NCI-H524 (cell line): ENCODE measurements at places on chromosomes 5 and 9.

GRCh38 chr9:101478444-101478843 lies 42.9 kb upstream of the ALDOB start:
- peak; percentile 88 for DNase-seq

DNA sequence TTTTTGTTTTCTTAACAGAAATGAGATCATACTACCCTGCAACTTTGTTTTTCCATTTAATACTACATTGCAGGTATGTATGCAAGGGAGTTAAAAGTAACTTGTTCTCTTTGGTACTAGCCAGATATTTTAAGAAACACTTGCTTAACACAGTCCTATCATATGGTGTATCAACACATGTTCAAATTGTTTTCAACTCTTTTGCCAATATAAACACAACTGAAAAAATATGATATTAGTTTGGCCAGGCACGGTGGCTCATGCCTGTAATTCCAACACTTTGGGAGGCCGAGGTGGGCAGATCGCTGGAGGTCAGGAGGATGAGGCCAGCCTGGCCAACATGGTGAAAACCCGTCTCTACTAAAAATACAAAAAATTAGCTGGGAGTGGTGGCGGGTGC lies 41.6 kb downstream of the RNF38 start:
- no peak for DNase-seq

DNA sequence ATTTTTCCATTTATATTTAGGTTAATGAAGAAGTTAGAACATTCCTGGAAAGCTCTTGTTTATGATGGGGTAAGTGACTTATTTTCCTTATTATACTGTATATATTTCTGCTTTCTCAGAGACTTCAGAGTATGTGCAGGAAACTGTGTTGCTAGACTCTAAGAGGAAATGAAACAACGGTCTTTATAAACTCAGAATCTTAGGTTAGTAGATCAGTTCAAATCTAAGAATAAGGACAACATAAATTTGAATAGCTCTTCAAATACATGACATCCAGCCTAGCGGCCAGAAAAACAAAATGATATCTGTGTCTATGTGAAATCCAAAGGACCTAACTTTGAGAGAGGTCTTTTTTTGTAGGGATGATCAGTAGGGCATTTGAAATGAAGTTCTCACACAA lies 94.3 kb downstream of the PRKACG start:
- DNase-seq, result no peak

DNA sequence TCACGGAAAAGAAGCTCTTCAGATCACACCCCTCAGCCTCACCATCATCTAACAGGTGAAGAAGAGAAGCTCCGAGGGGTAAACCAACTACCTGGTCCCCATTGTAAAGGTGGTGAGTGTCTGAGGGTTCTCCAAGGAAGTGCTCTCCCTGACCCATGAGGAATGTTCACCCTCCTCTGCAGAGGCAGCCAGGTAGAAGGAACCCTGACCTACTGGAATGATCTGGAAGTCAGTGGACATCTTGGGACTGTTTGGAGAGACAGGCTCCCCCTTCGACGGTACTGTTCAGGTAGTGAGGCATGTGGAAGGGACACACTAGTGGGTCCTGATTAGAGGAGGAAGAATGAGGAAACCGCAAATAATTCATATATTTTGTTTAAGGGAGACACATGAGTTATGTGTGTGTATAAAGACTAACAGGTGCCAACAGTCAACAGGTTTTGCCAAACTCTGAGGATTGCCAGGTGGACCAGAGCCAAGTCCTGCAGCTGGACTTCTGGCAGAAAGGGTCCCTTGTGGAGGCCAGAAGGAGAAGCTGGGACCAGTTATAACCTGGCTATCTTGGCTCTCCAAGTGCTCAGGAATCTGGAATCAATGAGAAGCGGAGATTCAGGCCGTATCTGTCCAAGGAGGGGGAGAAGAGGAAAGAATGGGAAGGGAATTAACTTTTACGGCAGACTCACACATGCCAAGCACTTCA lies 3.0 kb upstream of the ZBTB34 start:
- DNase-seq, result no peak

GRCh38 chr9:132546148-132547051 lies 36.0 kb upstream of the BARHL1 start:
- peak; percentile 80 for DNase-seq
